Sciatic nerve (tissue), 2 donors: ENCODE measurements at places on chromosomes 12 and 14. TPM values are rescaled to one million over a fixed set of nuclear protein-coding genes. Genes with fewer than 3 reads are reported as not detected.

- DNase-seq, result no peak
These were observed 32.9 kb downstream of the TXNRD1 start for GRCh38 chr12:104248444-104248843.

DNA sequence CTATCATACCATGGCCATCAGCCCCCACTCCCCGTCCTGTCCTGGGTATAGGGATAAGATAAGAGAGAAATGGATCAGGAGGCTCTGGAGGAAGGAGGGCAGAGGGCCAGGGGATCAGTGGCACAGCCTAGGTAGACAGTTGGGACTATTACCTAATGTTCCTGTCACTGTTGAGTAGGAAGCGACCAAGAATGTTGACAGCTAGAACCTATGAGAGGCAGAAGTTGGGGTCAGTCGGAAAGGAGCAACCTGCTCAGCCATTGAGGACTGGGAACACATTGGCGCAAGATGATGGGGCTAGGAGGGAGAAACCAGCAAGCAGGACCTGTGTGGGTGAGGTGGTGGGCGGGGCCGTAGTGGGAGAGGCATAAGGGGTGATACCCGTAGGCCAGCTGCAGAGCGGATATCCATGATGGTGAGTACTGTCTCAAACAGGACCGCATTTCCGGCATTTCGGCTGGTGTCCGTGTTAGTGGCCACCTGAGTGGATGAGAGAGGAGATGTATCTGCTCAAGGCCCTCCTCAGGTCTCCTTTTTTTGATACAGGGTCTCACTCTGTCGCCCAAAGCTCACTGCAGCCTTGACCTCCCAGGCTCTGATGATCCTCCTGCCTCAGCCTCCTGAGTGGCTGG lies 3.3 kb downstream of the AP1G2 start:
- DNase-seq, result no peak

FIGNL2 gene
- total RNA-seq, result 4.0 TPM

RAD51AP1 gene
- total RNA-seq, result 1.4 TPM

DNA sequence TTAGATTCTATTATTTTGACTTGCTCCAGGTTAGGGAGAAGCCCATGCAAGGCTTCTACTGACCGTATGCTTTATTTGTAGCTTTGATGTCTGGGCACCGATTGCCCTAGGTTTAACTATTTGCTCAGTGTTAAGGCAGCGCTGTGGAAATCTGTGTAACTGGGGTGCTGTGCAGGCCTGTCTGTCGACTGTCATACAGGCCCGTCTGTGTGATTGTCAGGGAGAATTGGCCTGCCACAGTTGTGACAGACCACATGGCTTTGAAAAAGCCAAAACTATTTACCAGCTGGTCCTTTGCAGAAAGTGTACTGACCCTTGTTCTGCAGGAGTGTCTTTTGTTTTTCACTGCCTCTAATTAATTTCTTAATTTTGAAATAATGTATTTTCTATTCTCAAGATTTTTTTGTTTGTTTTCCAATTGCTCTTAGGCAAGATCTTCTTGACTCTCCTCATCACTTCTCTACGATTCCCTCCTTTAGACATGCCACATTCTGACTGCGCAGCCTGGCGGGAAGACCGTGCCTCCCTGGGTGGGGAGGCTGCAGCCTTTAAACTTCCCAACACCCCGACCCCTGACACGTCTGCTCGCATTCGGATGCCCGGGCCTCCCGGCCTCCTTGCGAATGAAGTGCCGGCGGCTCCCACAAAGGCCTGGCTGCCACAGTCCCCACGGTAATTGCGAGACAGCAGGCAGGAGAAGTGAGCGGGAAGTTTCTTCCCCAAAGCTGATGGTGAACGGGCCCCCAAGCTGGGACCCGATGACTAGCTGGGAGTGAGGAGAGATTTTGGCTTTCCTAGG lies 99.0 kb upstream of the EVL start:
- DNase-seq, result no peak

STX2 gene
- total RNA-seq, result 35.0 TPM

DNA sequence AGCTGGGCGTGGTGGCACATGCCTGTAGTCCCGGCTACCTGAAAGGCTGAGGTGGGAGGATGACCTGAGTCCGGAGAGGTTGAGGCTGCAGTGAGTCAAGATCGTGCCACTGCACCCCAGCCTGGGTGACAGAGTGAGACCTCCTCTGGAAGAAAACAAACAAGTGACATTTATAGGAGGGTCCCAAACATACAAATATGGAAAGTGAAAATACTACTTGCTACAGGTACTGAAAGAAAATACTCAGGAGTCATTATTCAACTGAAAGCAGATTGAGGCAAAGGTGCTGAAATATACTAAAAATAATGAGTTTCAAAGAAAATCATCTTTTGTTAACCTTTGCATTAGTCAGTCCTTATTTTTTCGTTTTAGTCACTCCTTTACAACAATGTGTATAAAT lies 53.5 kb downstream of the ETV6 start:
- DNase-seq, result no peak

DNA sequence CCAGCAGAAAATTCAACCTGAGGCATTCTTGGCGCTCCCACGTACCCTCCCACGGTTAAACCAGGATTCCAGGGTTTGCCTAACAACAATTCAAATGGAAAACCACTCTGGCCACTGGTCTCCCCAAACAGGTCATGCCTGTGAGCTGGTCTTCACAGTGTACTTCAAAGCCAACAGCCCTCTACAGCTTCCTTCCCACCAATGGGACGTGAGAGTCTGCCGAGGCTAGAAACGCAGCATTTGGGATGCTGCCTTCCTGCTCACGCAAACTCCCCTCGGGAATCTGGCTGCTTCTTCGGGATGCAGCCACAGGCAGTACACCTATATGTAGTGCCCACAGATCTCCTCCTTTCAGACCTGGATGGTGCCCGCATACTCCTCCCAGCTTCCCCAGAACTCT lies 149.1 kb downstream of the KLHL28 start:
- DNase-seq, result no peak

- no peak for DNase-seq
These were observed 2.9 kb downstream of the CLMN start for GRCh38 chr14:95316821-95317220.

C14orf119 gene
- 32.2 TPM for total RNA-seq

- DNase-seq, result no peak
These were observed 76.2 kb upstream of the FRMD6 start for GRCh38 chr14:51575349-51576116.

- no peak for DNase-seq
These were observed 949.7 kb downstream of the TRHDE start for GRCh38 chr12:73221836-73222235.

- no peak for DNase-seq
These were observed 12.5 kb downstream of the RPS6KL1 start for GRCh38 chr14:74910556-74910955.

- DNase-seq, result no peak
These were observed 17.6 kb upstream of the AKAP6 start for GRCh38 chr14:32311294-32312009.

DNA sequence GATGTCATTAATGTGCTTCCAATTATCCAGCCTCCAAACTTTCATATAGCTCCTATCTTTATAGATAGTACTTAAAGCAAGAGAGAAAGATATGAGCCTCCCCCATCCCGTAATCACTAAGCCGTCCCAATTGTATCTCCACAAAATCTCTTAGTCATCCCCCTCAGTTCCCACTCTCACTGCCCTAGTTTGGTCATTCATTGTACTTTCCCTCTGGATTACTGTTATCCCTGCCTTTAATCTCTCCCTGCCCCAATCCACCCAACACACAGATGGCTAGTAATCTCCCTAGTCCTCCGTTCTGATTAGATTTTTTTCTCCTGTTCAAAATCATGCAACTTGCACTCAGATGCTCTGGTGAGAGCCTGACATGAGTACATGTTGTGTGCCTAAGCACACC lies 5.4 kb upstream of the BCAT1 start:
- DNase-seq, result no peak

OR4E1 gene
- not detected for total RNA-seq

DNA sequence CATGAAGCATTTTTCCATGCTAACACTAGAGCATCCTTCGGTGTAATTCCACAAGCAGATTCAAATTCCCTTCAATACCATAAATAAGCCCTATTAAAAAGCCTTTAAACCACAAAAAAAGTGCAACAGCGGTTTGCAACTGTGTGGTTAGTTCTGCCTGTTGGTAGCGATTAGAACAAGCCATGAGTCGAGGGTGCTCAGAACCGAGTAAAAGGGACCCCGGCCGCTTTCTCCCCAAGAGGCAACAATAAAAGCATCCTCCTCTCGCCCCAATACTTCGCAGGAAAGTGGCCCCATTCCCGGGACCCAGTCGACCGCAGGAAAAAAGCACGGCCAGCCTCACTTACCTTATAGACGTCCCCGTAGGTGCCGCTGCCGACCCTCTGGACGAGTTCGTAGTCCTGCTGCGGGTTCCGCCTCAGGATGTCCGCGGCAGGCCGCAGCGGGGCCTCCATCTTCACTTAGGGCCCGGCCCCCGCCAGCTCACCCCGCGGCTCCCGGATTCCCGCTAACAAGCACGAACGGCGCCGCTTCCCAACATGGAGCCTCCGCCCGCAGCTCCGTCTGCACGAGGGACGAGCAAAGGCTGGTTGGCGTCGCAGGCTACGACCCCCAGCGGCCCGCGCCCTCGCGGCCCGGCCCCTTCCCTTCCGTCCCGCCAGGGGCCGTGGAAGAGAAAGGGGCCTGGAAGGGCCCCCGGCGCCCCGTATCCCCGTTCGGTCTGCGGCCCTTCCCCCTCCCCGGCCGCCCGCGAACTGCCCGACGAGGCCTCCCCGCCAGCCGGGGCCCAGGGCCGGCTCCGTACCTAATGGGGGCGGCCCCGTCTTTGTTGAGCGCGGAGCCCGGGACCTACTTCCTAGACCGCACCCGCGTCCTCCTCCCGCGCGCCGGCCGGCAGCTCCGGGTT lies 521 bp downstream of the MAP4K5 start:
- DNase-seq, result peak; percentile 77

DNA sequence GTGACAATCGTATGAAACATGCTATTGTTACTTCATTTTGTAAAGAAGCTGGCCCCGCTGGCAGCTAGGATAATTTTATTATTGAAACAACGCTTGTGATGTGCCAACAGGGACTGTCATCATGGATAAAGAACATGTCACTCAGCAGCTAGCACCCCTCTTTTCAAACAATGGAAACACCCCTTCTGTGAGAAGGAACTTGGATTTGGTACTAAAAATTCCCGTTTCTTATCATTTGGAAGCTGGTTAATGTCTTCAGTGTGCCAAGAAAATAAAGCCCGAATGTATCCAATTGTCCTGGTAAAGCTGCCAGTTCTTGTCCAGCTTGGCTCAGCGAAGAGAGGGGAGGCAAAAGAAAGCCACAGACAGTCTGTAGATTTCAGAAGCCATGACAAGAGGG lies 186.6 kb downstream of the PHLDA1 start:
- no peak for DNase-seq

P2RX7 gene
- 24.5 TPM for total RNA-seq

DNA sequence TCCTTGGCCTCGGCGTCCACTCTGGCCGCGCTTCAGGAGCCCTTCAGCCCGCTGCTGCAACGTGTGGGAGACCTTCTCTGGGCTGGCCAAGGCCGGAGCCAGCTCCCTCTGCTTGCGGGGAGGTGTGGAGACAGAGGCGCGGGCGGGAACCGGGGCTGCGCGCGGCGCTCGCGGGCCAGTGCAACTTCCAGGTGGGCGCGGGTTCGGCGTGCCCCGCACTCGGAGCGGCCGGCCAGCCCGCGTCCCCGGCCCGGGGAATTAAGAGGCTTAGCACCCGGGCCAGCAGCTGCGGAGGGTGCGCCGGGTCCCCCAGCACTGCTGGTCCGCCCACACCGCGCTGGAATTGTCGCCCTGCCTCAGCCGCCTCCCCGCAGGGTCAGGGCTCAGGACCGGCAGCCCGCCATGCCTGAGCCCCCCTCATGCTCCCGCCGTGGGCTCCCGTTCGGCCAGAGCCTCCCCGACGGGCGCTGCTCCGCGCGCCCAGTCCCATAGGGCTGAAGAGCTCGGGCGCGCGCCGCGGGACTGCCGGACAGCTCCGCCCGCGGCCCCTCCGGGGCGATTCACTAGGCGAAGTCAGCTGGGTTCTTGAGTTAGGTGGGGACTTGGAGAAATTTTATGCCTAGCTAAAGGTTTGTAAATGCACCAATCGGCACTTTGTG lies 673.9 kb downstream of the SLC16A7 start:
- DNase-seq, result no peak

DNA sequence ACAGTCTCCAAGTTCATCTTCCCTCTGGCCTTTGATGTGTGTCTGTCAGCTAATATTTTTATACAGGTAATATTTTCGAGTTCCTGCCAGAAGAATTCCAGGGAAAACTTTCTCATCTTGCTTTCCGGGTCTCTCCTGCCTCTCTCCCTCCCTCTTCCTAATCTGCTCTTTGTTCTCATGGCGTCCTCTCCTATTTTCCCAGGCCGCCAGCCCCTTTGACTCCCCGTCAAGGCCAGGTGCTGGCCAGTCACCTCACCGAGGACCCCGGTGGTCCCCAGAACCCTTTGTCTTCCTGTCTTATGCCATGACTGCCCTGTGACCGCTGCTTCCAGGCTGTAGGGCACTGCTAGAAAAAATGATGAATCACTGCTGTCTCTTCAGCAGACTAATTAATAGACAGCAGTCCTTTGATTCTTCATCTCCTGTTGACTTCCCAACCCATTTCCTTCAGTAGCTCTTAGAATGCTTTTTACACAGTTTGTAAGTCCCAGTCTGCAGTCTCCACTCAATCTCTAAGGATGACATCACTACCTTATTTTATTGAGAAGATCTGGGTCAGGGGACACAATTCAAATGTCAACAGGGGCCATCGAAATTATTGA lies 40.7 kb downstream of the PPFIBP1 start:
- no peak for DNase-seq

CDK2 gene
- total RNA-seq, result 14.4 TPM

- no peak for DNase-seq
These were observed 6.9 kb upstream of the GPRC5D start for GRCh38 chr12:12958886-12959285.

DNA sequence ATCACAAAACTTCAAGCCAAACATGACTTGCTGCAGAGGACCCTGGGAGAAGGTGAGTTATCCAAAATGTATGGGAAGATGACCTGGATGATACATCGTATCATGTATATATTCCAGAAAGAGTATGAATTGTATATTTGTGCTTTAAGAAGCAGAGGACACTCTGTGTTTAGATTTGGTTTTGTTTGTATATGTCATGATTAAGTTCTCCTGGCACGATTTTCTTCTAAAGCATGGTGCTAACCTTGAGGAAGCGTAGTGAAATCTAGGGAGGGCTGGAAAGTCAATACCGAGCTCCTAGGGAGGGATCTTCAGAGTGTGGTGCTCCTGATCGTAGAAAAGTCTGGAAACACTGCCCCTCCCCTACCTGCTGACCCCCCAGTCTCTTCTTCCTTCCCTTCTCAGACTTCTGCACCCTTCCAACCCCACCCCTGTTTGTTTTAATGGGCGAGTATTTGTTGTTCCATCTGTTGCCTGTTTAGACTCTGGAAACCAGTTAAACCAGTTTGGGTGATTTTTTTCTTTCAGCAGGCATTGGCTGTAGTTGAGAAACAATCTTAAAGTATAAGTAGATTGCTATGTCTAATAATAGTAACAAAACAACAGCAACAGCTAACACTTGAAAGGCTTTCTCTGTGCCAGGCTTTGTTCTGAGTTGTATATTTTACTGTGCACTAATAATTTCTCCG lies 141.6 kb downstream of the KICS2 start:
- DNase-seq, result no peak

HEATR5A gene
- 65.1 TPM for total RNA-seq
